ENCODE measurements at places on chromosomes 11 and 22.

DNA sequence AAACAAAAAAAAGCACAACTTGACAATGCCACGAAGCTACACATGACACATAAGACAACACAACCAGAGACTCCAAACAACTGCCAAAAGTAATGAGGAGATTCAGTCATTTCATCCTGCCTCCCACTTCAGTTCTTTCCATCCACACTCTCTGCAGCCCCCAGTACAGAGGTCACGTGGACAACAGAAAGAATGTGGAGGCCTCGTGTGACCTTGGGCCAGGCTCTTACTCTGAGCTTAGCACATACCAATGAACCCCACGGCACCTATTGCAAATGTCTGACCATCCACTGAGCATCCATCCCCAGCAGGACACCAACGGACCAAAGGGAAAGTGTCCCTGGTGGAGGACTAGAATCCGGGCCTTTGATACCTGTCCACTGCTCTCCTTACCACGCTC, 12.5 kb downstream of the CBX7 start:
- no peak for DNase-seq

DNA sequence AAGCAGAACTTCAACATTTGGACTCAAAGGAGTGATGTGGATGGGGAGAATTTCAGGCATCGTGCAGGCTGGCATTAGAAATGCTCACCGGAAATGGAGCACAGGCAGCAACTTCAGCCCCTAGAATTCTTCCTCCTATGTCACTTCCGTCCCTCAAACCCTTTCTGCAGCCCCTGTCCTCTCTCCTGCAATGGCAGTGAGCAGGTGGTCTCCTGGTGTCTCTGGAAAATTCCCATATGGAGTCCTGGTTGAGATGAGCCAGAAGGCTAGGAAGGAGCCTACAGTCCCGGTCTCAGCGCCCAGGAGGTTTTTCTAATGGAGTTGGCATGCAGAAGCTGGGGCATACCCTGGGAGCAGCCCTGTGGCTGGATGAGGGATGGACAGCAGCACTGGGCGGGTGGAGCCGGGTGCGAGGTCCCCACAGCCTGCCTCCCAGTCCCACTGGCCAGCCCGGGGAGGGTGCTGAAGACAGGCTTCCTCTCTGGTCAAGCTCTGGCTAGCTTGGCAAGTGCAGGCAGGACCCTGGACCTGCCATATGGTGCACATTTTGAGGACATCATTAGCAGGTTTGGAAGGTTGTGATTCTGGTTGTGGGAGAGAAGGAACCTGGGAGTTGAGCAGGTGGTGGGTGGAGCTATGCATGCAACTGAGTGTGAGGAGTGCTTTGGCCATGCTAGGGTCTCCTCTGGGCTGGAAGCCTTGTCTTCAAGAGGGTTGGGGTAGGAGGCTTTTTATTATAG, 59.8 kb upstream of the B3GAT1 start:
- DNase-seq = no peak

DNA sequence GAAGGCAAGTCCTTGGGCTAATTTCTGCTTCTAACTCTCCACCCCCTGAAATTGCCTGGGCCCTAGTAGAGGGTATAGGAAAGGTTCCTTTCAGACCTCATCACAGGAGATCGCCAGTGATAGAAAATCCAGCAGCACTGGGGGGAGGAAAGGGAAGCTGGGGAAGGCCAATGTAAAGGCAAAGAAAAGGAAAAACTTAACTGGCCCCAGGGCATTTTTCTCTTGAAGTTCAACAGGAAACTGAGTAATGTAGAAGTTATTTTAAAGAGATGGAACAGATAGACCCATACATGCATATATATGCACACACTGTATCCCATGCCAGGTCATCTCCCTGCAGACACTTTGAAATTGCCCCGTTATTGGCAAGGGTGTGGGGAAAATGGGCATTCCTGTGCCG, 134.0 kb downstream of the TRIM44 start:
- DNase-seq = no peak

- no peak for DNase-seq
Measured at GRCh38 chr11:30434901-30435300, 112.0 kb downstream of the ARL14EP start.

- DNase-seq = peak; percentile 99
Measured at GRCh38 chr11:112961146-112961668, at the start of gene NCAM1. NCAM1 (plus strand) TSS chr11:112961420.

- DNase-seq = peak; percentile 85
Measured at GRCh38 chr11:41400819-41401382, 58.6 kb downstream of the LRRC4C start.

- no peak for DNase-seq
Measured at GRCh38 chr11:88300888-88301487, 36.5 kb downstream of the CTSC start.

GRCh38 chr11:69213964-69214363, 58.2 kb downstream of the SMIM38 start:
- DNase-seq = no peak

DNA sequence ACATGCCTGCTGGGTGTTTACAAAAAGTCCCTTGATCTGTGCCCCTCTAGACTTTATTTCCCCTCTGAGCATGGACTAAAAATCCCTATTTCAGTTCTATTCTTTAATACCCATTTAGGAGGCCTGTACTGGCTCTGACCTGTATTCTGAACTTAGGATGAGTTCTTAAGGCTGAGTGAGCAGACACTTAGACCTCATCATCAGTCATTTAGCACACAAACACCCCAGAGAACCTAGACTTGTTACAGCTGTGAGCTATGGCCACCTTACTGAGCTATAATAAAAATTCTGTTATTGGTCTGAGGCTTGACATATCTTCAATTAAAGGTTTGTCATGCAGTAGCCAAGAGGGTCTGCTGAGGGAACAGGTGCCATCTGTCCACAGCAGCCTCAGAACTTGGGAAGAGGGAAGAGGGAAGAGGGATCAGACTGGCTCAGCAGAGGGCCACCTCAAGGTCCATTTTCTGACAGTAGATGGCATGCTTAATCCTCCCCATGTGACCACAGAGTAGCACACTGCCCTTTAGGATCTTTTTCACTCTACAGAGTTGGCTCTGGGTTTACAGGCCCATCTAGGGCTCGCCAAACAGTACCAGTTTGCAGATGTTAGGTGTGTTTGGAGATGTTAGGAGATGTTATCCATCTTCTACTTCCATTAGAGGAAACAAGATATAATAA, 30.2 kb upstream of the RRM1 start:
- no peak for DNase-seq

Data from NCI-H1417 (cell line).